ENCODE measurements at places on chromosomes 5 and 9.

DNA sequence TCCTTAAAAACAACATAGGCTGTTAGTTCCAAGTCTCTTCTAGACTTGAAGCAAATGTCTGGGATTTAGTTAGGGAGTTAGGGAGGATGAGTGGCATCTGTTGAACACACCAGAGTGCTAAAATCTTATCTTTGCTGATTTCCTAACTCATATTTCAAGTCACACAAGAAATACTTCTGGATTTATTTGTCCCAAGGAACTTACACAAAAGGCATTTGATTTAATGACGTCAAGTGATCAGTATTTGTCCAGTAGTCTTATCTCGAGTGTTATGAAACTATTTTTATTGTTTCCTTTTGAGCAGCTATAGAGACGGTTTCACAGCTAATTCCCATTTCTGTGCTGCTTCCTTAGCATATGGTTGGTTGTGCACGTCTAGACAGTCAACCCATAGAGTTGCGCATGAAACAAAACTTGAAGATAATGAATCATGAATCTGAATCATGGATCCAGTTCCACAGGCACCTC, 140.5 kb upstream of the TUT7 start:
- DNase-seq: no peak

- no peak for DNase-seq
These were observed 3.0 kb upstream of the DNAJB5 start for GRCh38 chr9:34986540-34987047.

- no peak for DNase-seq
These were observed 2.6 kb upstream of the OR13C3 start for GRCh38 chr9:104539275-104539674.

GRCh38 chr5:158486566-158486965, 613.1 kb downstream of the EBF1 start:
- no peak for DNase-seq

- no peak for DNase-seq
These were observed 15.2 kb upstream of the SPIN1 start for GRCh38 chr9:88373045-88373444.

GRCh38 chr5:109394806-109395205, 15.0 kb downstream of the PJA2 start:
- DNase-seq: no peak

- no peak for DNase-seq
These were observed 298.5 kb upstream of the IZUMO3 start for GRCh38 chr9:24844217-24844616.

GRCh38 chr9:125995706-125996105, 248.5 kb downstream of the PBX3 start:
- DNase-seq: no peak

- peak; percentile 65 for DNase-seq
These were observed 25.3 kb upstream of the ANXA2R start for GRCh38 chr5:43065387-43065947.

DNA sequence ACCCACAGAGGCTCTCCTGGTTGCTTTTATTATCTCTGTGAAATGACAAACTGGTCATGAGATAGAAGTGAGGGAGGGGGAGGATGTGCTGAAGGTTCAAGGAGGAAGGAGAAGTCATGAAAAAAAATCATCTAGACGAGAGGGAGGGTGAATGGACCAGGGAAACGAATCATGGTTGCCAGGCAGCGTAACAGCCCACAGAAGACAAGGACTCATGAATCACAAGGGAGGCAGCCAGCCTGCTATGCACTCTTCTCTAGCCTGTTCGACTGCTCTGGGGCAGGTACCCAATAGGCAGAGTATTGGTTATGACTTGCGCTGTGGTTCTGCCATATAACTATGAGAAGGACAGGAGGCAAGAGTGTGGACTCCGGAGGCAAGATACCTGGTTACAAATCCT, 475.2 kb downstream of the CDK5RAP2 start:
- no peak for DNase-seq

- no peak for DNase-seq
These were observed 138.3 kb downstream of the OSTF1 start for GRCh38 chr9:75226403-75227139.

DNA sequence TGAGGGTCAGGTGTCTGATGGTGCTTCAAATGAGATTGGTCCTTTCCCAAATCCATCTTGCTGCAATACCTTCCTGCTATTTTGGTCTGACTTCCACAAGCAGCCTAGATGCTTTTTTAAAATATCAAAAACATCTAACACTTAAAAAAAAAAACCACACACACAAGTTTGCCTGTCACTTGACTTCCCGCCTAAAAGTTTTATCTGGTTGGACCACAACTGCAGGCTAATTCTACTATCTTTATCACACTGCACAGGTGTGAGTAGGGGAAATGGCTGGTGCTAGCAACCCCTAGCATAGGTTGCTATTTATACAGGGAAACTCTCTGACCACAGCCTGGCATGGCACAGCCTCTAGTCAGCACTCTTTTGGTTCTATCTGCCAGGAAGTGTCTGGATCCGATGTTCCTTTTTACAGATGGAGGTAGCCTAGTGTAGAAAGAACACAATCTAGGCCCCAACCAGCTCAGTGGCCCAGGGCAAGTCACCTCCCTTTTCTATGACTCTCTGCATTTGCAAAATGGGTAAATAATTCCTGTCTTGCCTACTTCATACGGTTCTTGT, at the start of gene HEMGN:
HEMGN (minus strand) TSS at position 92 of the 564 bp plus-strand sequence; CDS start at position 56, 36 bp downstream.
- DNase-seq: no peak

- no peak for DNase-seq
These were observed 105.5 kb upstream of the ZNF462 start for GRCh38 chr9:106757514-106757913.

DNA sequence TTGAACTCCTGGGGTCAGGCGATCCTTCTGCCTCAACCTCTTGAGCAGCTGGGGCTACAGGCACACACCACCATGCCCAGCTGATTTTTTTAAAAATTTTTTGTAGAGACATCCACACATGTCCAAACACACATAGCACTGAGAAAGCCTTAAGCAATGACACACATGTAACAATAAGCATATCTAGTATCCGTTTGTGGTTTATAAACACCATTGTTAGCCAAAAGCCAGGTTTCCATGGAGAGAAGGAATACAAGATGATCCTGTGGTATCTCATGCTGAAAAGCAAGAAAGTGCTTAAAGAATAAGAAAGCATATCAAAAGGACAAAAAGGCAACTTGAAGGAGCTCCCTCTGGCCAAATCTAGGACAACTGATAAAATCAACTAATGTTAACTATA, 29.7 kb upstream of the SLC1A3 start:
- no peak for DNase-seq

GRCh38 chr9:74644023-74644422, 146.9 kb downstream of the RORB start:
- DNase-seq: no peak

Data from NCI-H1694 treated with DMSO at 0.1 percent for 48 hours (cell line).